ENCODE measurements at places on chromosomes 1 and 21.
A peak's percentile ranks its signal among the peaks of the same experiment; 100 is the strongest.

GRCh38 chr1:32215629-32216480, 6.3 kb downstream of the TMEM234 start:
- no peak for DNase-seq

DNA sequence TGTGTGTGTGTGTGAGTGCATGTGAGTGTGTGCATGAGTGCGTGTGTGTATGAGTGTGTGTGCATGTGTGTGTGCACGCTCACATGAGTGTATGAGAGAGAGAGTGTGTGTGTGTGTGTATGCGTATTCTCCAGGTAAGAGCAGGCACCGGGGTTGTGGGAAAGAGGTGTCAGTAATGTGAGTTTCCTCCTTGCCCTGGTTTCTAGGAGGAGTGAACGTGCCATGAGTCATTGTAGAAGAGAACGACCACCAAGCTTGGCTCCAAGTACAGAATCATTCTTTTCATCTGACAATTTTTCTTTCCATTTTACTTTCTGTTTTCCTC, 79.1 kb downstream of the POFUT2 start:
- DNase-seq: no peak

DNA sequence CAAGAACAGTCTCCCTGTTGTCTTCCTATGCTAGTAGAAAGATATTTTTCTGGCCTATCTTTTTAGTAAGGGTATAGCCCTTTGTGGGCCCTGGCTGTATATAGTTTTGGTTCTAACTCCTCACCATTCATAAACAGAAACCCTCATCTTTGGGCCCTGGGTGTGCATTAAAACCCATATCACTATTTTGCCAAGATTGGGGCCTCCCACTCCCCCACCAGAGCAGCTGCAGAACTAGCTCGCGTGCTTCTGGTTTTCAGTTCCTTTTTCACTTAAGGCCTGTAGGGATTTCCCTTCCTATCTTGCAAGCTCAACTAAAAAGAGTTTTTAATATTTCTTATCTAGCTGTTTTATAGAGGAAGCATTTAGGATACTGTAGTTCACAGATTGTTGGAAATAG, 106.4 kb downstream of the RGL1 start:
- DNase-seq: no peak

GRCh38 chr1:1567891-1568291, 6.8 kb downstream of the SSU72 start:
- no peak for DNase-seq

DNA sequence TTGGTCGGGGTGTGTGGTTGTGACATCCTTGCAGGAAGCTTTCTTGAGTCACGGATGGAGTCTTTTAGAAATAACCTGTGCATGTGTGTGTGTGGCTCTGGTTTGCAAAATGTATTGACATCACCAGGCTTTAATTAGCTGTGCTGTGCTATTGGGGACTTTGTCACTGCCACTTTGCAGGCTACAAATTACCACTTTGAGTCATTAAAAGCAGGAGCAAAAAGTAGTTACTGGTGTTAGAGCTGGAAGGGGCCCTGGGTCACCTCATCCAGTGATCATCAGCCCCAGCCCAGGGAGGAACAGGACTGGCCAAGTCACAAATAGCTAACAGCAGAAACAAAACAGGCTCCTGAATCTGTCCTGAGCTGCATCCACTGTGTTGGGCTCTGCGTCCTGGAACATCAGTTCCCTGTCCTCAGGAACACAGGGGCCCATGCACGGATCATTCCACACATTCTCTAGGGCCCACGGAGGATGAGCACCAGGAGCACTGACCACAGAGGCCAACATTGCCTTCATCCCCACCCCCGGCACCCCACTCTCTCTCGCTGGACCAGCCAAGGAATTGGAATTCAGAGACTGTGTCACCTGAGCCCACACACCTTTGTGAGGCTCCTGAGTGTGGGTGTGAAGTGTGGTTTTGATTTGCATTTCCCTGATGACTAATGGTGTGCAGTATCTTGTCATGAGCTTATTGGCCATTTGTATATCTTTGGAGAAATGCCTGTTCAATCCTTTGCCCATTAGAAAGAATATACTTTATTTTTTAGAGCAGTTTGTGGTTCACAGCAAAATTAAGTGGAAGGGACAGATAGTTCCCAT, 280.1 kb upstream of the C1orf174 start:
- DNase-seq: no peak

- DNase-seq: peak; percentile 51
Measured at GRCh38 chr1:59092126-59092525, 204.8 kb upstream of the FGGY start.

DNA sequence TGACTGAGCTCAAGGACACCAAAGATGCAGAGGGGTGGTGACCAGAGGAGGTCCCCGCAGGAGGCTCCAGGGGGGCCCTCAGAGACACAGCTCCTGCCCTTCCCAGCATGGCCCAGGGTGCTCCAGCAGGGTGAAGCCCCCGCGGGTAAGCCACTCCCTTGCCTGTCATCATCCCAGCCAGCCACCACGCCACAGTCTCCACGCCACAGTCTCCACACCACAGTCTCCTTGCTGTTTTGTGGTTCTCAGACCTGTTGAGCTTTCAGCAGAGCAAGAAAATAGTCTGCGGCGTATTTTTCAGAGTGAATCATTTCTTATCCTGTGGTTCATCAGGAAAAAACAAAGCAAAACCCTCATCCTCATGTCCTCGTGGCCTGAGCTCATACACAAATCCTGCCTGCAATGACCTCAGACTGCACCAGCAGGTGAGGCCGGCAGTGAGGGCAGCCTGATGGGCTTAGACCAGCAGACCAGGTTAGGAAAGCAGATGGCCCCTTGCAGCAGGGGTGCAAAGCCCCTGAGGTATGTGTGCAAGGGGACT, 25.7 kb upstream of the ABCG1 start:
- no peak for DNase-seq

- DNase-seq: no peak
Measured at GRCh38 chr1:91790392-91790791, 95.6 kb downstream of the TGFBR3 start.

DNA sequence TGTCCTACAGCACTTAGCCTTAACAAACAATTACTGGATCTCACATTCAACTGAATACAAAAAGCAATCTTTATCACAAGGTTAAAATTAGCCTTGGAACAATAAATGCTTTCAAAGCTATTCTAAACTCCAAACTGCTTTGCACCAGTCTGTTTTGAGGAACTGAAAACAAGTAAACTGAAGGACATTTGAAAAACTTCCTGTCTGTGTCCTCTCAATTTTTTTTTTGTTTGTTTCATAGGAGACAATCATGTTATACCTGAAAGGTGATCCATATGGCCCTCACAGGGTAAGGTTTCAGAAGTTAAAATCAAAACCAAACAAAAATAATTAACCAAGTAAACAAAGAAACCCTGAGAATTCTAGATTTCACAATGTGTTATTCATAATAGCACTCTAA, 459.1 kb downstream of the DPYD start:
- no peak for DNase-seq

GRCh38 chr1:63773815-63774616, at the start of gene ROR1:
ROR1 (plus strand) TSS chr1:63774017.
- peak; percentile 47 for DNase-seq

- DNase-seq: no peak
Measured at GRCh38 chr1:214362188-214362882, 81.4 kb downstream of the SMYD2 start.

DNA sequence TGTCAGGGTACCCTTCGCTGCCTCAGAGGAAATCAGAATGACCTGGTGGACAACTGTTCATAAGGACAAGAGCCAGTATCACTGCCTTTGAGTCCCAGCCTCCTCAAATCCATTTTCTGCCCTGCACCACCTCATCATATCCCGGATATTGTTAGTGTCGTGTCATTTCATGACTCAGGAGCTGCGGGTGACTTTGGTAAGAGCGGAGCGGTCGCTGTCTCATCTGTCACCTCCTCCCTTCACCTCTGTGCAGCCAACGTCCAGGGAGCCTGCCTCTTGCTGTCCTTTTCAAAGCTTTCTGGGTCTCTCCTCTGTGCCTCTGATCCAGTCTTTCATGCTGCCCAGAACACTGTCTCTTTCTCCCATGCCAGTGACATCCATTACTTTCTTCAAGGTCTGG, 7.0 kb upstream of the C1orf198 start:
- no peak for DNase-seq

GRCh38 chr1:246111570-246111969, 395.5 kb downstream of the SMYD3 start:
- no peak for DNase-seq

GRCh38 chr1:65882076-65882475, 89.4 kb downstream of the PDE4B start:
- DNase-seq: no peak

DNA sequence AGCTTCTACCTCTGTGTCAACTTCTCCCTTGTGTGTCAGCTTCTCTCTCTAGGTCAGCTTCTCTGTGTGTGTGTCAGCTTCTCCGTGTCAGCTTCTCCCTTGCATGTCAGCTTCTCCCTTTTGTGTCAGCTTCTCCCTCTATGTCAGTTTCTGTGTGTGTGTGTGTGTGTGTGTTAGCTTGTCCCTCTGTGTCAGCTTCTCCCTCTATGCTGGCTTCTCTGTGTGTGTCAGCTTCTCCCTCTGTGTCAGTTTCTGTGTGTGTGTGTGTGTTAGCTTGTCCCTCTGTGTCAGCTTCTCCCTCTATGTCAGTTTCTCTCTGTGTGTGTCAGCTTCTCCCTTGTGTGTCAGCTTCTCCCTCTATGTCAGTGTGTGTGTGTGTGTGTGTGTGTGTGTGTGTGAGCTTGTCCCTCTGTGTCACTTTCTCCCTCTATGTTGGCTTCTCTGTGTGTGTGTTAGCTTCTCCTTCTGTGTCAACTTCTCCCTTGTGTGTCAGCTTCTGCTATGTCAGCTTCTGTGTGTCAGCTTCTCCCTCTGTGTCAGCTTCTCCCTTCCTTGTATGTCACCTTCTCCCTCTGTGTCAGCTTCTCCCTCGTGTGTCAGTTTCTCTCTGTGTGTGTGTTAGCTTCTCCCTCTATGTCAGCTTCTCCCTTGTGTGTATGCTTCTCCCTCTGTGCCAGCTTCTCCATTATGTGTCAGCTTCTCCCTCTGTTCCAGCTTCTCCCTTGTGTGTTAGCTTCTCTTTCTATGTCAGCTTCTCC, 6.3 kb upstream of the UBXN10 start:
- DNase-seq: no peak

DNA sequence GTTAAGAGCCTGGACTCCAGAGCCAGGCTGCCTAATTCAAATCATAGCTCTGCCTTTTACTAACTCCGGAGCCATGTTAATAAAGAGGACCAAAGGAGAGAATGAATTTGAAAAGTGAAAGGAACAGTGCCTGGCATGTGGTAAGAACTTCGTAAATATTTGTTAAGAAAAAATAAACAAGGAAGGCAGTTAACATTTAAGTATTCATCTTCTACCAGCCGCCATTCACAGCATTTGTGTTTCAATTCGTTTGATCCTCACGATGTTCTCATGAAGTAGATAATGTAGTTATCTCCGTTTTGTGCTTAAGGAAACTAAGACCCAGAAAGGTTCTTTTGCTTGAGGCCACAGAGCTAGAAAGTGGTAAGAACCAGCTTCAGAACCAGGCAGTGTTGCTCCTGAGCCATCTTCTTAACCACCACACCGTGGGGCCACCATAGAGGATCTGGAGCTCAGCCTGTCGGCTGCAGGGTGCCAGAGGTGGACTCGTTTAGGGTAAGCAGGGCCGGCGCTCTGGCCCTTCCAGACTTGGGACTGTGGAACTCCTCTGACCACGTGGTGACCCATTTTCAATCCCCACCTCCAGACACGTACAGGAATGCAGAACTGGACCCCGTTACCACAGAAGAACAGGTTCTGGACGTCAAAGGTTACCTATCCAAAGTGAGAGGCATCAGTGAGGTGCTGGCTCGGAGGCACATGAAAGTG, 11.9 kb downstream of the MFN2 start:
- no peak for DNase-seq

GRCh38 chr21:42164818-42165217, 54.1 kb upstream of the ABCG1 start:
- DNase-seq: no peak

- DNase-seq: no peak
Measured at GRCh38 chr1:29907596-29907995, 671.3 kb downstream of the PTPRU start.

GRCh38 chr1:74853756-74854155, 120.8 kb downstream of the TYW3 start:
- no peak for DNase-seq

GRCh38 chr1:116075990-116076389, 35.2 kb upstream of the MAB21L3 start:
- DNase-seq: peak; percentile 77

DNA sequence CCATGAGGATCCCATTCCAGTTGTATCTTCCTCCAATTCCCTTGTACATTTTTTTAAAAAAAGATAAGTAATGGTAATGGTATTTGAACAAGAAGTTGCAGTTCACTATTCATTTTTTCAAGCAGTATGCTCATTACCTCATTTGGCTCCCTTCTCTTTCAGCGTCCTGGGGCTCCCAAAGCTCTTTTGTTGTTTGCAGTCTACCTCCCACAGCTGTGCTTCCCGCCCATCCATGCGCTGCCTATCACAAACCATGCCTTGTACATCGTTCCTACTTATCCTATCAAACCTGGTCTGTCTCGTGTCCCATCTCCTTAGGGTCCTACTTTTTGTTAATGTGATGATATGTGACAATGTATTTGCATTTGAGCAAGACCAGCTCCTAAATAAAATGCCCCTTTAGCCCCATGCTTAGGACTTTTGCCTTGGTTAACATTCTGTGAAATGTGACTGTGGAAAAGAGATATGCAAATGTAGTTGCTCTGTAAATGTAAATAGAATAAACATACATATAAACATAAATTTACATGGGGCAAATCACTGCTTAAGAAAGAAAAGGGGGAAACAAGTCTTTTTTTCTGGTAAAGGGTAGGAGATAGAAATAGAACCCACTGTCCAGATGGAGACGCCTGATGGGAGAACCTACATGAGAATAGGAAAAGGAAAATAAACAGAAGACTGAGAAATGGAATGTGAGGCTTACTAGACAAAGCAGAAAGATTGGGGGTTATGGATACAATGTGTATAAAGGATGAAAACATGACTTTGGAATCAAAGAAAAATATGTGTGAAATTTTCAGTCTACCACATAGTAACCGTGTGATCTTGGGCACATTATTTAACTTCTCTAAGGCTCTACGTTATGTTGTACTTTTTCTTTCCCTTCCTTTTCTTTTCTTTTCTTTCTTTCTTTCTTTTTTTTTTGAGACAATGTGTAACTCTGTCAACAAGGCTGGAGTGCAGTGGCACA, 59.8 kb upstream of the PLXNA2 start:
- DNase-seq: no peak

- peak; percentile 91 for DNase-seq
Measured at GRCh38 chr1:45892068-45892785, 88.8 kb downstream of the MAST2 start.

DNA sequence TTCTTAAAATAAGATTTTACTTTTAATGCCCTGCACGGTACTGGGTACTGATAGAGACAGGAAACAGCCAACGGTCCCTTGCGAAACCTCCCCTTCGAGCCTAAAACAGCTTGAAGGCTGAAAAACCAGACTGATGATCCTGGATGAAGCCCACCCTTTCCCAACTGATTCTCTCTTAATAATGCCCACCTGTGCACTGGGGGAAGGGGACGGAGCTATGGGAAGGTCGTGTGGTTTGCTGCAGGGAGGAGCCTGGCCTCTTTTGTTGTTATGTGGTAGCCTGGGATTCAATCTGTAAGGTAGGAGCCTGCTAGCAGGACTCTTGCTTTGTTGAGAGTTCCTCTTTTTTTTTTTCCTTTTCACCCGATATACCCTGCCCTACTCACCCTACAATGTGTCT, 25.6 kb downstream of the SAMSN1 start:
- DNase-seq: no peak

GRCh38 chr21:37006486-37007291, at the start of gene RIPPLY3:
RIPPLY3 (plus strand) TSS chr21:37006702; CDS start chr21:37006773, 71 bp downstream.
- no peak for DNase-seq
